ENCODE measurements at places on chromosomes 4 and X.

DNA sequence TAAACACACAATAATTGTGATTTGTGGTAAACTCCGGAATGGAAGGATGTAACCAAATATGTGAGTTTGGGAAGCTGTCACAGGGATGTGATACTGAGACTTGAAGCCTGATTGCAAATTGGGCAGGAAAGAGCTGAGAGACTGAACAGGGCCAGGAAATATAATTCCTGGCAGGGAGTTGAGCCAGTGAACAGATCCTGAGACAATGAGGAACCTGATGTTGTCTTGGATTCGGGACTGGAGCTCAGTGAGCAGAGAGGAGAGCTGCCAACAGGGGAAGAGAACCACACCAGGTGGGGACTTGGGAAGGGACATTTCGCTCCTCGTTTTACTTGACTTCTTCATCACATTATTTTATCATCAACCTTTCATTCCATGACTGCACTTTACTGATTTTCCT, 386.0 kb downstream of the TLL1 start:
- DNase-seq, result no peak

DNA sequence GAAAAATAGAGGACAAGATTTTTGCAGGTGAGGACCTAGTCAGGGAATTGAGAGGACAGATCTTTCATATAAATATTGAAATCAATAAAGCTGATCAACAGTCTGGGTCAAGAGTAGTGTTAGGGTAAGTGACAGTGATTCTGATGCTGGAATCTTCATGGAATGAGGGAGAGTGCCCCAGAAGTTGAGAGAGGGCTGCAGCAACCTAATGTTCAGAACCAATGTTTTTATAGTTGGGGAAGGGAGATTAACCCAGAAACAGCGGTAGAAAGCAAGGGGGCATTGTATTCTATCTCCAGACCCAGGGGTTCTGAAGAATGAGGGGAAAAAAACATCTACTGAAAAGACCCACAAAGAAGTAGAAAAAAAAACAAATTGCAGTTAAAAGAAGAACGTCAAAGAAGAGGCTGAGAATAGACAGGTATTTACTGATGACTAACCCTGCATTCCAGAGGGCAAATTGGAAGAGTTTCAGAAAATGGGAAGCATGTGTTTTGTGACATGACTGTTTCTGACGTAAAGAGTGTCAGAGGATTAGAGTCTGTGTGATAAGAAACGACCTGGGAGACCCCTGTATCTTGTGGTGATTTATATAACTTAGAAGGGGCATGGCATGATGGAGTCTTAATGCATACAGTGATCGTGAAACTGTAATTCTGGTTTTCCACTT, 819.6 kb upstream of the EPHA5 start:
- no peak for DNase-seq

GRCh38 chr4:186190581-186191199, 677 bp upstream of the CYP4V2 start:
- peak; percentile 36 for DNase-seq

- no peak for DNase-seq
These were observed 2236.0 kb upstream of the AGA start for GRCh38 chr4:179678093-179678814.

GRCh38 chr4:156972379-156973015, 898 bp upstream of the PDGFC start:
- DNase-seq, result no peak

DNA sequence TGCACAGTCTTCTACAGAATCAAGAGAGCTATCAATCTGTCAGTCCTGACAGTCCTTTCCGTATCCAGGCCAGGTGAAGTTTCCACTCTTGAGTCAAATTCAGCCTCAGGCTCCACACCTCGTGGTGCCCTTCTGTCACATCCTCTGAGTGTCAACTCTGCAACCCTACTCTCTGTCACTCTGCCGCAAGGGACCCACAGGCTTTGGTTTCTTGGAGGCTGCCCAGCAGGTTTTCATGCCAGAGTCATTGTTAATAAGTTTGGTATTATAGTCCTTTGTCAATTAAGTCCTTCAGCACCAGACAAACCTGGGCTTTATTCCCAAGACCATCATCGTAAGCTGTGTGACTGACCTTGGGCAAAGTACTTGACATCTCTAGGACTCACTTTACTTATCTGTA, 83.4 kb upstream of the KLHL13 start:
- DNase-seq, result no peak

DNA sequence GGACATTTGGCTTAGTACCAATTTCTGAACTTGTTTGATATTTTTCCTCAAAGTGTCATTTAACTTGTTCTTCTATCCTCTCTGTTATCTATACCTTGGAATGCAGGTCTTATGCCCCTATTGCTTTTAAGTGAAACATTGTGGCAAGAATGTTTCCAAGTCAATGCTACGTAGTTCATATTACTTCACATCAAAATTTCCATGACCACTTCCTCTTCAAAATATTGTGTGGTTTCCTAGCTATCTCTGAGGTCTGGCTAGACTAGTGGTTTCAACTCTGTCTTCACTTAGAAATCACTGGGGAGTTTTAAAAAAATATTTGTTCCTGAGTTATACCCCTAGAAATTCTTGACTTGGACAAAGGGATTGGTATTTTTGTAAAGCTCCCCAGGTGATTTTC, 20.2 kb upstream of the RASGEF1B start:
- no peak for DNase-seq

GRCh38 chrX:38304010-38304409, 23.3 kb downstream of the RPGR start:
- no peak for DNase-seq

- no peak for DNase-seq
These were observed 50.6 kb downstream of the NRK start for GRCh38 chrX:105872941-105873340.

GRCh38 chr4:121041307-121042090, 30.8 kb downstream of the NDNF start:
- peak; percentile 8 for DNase-seq

- DNase-seq, result no peak
These were observed 705.9 kb upstream of the AGA start for GRCh38 chr4:178148106-178148505.

DNA sequence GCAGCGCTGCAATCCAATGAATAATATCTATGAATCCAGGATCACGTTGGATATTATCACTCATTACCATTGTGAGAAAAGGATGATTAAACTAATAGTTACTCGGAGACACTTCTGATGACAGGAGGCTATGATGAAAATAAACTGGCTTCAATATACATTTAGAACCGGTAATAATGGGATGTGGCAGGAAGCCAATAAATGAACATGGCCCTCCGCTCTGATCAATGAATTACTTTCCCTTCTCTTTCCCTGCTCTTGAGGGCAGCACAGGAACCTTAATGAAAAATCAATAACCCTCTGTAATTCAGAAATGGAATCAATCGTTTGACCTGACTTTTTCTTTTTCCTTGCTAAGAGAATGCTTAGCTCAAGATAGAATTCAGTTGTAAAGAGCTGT, 103.9 kb upstream of the PAQR3 start:
- DNase-seq, result no peak

GRCh38 chrX:53474707-53475106, 40.5 kb upstream of the HSD17B10 start:
- DNase-seq, result no peak

- DNase-seq, result no peak
These were observed 71.9 kb upstream of the WDR1 start for GRCh38 chr4:10188400-10189004.

- no peak for DNase-seq
These were observed 56.6 kb upstream of the BEX4 start for GRCh38 chrX:103158317-103158621.

DNA sequence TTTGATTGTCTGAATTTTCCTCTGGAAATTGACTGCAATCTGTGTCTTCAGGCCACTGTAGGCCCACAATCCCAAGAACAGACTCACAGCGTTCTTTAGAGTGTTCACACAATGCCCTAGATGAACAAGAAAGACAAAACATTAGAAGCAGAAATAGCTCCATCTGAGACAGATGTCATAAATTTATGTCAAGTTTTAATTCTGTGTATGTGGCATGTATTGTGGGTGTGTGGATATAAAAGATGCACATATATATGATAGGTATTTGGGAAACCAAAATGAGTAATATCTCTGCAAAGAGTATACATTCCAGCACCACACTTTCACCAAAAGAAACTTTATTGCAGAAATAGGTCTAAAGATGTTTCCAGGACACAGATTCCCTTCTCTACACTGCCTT, 176.1 kb downstream of the CORIN start:
- no peak for DNase-seq

GRCh38 chr4:100093091-100093866, 97.0 kb downstream of the DDIT4L start:
- no peak for DNase-seq

DNA sequence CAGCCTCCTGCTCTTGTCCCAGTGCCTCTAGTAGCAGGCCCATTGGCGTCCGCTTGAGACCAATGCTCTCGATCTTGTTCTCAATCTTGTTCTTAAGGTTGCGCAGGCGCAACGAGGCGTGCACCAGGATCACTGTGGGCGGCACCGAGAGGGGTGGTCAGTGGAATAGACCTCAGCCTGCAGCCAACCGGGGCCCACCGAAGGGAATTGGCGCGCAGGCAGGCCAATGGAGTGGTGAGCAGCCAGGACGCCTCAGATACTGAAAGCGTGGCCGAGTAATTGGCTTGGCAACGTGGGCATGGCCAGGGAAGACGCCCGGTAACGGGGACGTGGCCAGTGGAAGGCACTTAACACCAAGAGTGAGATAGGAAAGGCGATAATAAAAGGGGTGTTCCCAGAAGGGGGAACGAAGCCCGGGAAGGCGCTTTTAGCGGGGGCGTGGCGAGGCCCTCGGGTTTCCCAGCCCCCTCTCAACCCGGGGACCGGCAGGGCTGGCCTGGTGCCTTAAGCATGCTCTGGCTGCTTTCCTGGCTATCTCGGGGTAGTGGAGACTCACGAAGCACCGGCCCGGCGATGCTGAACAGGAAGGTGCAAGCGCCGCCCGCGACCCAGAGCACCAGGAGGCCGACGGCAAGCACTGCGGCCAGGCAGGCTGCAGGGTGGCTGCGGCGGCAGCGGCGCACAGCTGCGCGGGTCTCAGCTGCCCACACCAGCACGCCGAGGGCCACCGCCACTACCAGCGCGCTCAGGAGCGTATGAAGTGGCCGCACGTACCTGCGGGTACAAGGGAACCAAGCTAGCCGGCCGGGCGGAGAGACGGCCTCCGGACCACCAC, 1.7 kb downstream of the PRAF2 start:
- DNase-seq, result no peak

Measured in GM18507 (cell line).